ENCODE measurements at places on chromosomes 1 and 21.
A peak's percentile ranks its signal among the peaks of the same experiment; 100 is the strongest.

DNA sequence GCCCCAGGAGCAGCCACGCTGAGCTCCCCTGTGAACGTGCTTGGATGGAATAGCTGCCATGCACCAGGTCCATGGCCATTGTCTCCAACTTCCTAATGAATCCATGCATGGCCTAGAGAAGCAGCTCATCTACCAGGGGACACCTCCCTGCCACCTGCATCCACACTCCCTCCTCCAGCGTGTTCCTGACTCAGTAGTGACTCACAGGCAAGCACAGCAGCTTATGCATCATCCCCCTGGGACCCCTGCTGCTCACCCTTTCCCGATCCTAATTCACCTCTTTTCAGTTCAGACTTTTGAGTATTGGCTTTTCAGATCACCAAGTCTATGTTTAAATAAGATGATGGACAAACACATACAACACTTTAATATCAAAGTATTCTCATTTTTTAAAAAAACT lies 39.9 kb upstream of the TADA1 start:
- no peak for DNase-seq

DNA sequence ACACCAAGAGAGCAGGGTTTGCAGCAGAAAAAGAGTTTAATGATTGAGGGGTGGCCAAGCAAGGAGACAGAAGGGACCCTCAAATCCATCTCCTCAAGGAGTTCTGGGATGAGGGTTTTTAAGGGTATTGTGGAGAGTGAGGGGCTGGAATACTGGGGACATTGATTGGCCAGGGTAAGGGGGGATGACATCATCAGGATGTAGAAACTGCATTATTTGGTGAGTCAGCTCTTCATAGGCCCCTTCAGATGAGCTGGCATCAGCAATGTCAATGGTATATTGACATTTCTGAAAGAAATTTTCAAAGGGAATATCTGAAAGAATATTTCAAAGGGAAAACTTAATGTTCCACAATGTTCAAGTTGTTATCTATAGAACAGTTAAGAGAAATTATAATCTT lies 168.1 kb upstream of the SNX7 start:
- DNase-seq = no peak

DNA sequence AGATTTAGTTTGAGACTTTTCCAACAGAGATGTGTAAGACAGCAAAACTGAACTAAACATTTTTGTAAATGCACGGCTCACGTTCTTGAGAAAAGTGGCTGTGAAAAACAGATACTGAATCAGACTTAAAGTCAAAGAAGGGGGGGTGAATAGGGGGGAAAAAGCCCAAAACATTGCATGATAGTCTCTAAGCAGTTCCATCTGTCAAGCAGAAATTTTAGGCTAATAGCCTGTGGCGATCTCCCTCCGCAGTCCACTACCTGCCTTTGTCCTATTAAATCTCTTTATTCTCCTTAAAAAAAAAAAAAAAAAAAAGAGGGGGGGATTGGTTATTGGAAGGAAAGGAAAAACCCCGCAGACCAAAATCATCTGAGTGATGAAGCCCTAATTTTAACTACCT lies 217.6 kb upstream of the NFIA start:
- DNase-seq = no peak

DNA sequence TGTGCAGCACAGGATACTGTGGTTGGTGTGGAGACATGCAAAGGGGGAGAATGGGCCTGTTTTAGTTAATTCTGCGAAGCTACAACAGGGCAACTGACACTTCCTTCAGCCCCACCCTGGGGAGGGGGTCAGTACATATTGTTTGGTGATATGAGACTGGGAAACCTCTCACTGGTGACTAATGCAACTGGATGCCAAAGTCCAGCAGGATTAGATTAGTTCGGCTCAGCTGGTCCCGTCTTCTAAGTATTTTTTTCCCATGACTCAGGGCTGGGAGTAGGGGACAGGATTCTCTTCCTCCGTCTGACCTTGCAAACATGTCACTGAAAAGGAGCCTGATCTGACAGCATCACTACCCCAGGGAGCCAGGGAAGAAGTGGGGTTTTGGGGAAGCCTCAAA lies 43.0 kb downstream of the PLXNA2 start:
- DNase-seq = no peak

GRCh38 chr1:165924117-165924516 lies 96.7 kb downstream of the UCK2 start:
- no peak for DNase-seq

GRCh38 chr1:29172415-29172939 lies 9.2 kb downstream of the SRSF4 start:
- DNase-seq = no peak

DNA sequence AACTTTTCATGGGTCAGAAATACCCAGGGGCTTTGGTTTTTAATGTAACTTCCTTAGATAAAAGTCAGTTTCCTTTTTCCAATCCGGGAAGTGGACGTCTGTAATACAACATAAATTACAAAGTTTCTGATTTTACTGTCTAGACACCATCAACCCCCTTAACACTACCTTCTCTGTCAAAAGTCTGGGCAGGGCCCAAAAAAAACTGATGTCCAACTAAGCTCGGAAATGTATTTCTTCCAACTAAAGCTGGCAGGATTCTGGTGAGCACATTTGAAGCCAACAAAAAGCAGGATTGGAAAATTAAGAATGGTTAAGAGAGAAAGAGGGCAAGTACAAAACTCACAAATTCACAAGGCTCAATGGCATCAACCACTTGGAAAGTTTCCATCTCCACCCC lies 24.3 kb downstream of the DDAH1 start:
- DNase-seq = no peak

- no peak for DNase-seq
Measured at GRCh38 chr21:29152916-29153315, 22.5 kb downstream of the MAP3K7CL start.

GRCh38 chr1:62487956-62488355 lies 51.1 kb downstream of the USP1 start:
- no peak for DNase-seq

GRCh38 chr1:57576756-57577155 lies 152.9 kb upstream of the DAB1 start:
- no peak for DNase-seq

- no peak for DNase-seq
Measured at GRCh38 chr21:34074283-34075090, 1.1 kb downstream of the MRPS6 start.

- no peak for DNase-seq
Measured at GRCh38 chr1:155873860-155874259, 14.5 kb downstream of the SYT11 start.

DNA sequence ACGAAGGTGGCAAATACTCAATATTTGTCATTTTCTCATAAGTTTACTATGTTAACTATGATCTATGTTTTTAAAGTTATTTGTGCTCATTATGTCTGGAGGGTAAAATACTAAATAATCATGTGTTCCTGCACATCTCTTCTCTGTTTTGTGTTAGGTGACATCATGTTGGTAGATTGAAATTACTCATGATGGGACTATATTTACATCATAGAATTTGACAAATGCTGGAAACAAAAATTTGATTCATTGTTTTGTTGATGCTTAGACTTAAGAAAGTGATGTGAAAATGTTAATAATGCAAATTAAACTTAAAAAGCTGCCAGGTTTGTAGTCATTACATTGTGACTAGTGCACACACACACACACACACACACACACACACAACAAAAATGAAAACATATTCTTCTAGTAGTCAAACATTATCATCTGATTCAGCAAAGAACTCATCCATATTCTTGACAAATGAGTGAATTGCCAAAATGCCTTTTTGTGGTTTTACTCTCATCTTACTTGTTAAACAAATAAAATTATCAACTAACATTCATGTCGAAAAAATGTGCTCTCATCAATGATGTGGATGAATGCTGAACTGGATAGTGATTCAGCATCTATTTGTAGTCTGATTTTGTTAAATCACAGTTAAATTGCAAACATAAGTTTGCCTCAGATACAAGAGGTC lies 870.7 kb downstream of the BRINP3 start:
- no peak for DNase-seq

DNA sequence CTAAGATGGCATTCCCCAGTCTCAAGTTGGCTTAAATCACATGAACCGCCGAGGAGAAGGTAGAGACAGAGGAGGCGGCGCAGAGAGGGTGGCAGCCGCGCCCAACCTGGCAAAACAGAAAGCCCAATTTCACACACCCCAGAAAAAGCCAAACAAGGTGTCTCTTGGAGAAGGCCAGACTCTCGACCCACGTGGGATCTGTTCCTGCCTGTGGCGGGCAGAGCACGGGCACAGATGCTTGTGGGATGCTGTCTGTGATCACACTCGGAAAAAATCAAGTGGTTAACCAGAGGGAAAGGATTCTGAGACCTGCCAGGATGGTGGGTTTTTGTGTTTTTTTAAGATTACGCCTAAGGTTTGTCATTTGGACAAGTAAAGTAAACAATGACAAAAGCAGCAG lies 80.7 kb downstream of the MRPL37 start:
- no peak for DNase-seq

- DNase-seq = no peak
Measured at GRCh38 chr1:72322910-72323309, 40.6 kb upstream of the NEGR1 start.

GRCh38 chr1:56516539-56517252 lies 62.7 kb downstream of the PLPP3 start:
- DNase-seq = no peak

GRCh38 chr1:230099465-230099864 lies 32.4 kb downstream of the GALNT2 start:
- DNase-seq = no peak

- DNase-seq = no peak
Measured at GRCh38 chr1:36562181-36562685, 79.5 kb upstream of the CSF3R start.

GRCh38 chr1:1302951-1303509 lies 4.7 kb downstream of the ACAP3 start:
- no peak for DNase-seq

GRCh38 chr1:17970757-17971156 lies 136.8 kb upstream of the IGSF21 start:
- DNase-seq = no peak

GRCh38 chr1:201122321-201122957 lies 4.5 kb downstream of the ASCL5 start:
- DNase-seq = no peak

- no peak for DNase-seq
Measured at GRCh38 chr1:9594471-9595155, 5.9 kb downstream of the TMEM201 start.

DNA sequence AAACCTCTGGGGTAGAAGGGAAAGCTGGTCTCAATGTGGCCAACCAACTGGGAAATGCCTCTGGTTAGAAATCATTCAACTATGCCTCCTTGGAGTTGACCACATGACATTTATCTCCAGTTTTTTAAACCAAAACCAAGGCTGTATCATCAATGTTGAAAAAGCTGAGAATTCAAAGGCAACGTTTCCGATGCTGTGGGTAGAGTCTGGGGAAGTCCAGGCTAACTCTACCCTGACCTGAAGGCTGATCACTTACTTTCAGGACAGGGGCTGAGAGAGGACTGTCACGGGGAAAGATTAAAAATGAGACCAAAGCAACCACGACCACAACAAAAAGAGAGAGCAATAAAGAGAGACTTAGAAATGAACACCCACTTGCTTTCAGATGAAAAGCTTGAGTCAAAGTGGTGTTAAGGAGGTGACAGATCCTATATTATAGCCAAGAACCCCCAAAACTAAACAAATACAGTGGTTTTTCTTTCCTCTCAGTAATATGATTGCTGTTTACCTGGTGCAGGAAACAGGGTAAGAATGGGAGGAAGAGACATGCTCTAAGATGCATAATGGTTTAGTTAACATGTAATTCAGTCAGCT lies 90.8 kb upstream of the TNFSF4 start:
- no peak for DNase-seq

- DNase-seq = no peak
Measured at GRCh38 chr21:36747041-36747814, 48.3 kb downstream of the SIM2 start.

DNA sequence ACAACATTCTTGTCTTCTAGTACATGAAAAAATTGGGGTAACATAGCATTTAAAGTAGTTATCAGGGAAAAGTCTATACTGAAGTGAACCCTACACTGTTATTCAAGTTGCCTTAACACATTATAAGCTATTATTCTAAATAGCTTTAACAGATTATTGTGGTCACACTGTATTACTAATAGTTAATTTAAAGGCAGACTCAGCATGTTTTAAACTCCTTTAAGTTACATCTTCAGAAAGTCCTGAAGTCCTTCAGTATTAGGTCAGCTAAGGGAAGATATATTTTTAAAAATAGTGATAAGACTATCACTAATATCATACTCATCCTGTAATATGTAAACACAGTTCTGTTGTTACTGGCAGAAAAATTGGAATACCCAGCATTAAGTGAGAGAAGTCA lies 67.4 kb downstream of the GPR137B start:
- no peak for DNase-seq

- DNase-seq = no peak
Measured at GRCh38 chr1:97348599-97349265, 572.1 kb downstream of the DPYD start.

DNA sequence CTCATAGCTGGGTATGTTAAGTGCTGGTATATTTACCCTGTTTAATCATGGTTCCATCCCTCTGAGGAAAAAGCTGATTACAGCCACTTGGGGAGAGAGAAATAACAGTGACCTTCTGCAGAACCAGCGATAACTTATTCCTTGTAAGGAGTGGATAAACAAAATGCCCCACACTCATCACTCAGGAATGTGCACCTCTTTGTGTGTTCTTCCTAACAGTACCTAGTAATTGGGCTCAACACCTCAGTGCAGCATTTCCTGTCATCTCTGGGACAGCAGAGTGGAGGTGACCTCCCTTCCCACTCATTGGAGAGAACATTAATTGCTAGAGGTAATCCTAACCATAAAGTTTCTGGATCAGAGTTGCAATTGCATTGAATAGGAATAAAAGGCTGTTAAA lies 112.5 kb upstream of the F3 start:
- no peak for DNase-seq

DNA sequence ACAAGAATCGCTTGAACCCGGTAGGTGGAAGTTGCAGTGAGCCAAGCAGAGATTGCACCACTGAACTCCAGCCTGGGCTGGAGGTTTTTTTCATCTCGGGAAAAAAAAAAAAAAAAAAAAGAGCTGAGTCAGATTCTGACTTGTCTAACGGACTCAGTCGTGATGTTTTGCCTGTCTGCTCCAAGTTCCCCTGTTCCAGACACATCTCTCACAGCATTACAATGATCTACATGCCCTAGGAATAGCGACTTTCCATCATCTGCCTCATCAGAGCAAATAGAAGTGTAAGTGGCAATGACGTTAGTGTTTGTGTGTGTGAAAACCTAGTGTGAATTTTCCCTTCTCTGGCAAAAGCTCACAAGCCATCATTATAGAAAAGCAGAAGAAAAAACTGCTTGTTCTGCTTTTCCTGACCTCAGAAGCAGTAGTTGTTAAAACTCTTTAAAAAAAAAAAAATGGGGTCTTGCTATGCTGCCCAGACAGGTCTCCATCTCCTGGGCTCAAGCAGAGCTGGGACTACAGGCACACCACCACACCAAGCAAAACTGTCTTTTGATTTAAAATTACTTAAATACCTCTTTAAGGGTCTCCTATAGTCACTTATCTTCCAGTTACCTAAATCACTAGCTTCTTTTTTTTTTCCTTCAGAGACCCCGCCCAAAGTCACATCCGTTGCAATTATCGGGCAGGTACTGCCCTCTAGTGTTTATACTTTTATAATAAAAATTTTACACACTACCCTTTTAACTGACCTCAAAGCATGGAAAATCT lies 37.3 kb downstream of the PLEKHO1 start:
- no peak for DNase-seq

- no peak for DNase-seq
Measured at GRCh38 chr1:72623299-72623708, 341.0 kb upstream of the NEGR1 start.

GRCh38 chr21:42833439-42833815 lies 45.9 kb downstream of the WDR4 start:
- peak; percentile 31 for DNase-seq

- DNase-seq = no peak
Measured at GRCh38 chr21:46040707-46041106, 57.2 kb upstream of the COL6A2 start.

Data from activated naive CD4-positive, alpha-beta T cell (primary cell).